LoVo (cell line): ENCODE measurements at places on chromosomes 16 and 17.
A peak's percentile ranks its signal among the peaks of the same experiment; 100 is the strongest.

GRCh38 chr17:15265131-15265530, at the start of gene PMP22:
TSS of gene PMP22 (minus strand) at chr17:15265326. CDS start at chr17:15260727, 4,599 bp downstream.
- DNase-seq = no peak

DNA sequence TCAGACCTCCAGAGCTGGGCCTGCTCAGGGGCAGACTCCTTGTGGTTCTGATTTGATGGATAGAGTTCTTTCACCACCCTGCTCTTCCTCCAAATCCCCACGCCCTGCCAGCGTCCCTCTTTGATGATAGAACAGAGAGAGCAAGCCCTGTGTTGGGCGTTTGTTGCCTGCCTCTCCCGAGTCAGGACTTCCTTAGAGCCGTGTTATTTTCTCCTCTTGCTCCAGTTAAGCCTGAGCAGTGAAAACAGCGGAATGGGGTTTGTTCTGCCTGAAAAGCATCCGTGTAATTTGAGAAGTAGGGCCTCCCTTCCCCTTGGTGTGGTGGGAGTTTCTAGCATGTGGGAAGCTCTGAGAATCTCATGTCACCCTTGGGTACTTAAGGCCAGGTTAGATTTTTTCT, 22.1 kb downstream of the TMEM94 start:
- DNase-seq = no peak

GRCh38 chr17:17835415-17836249, 1.2 kb downstream of the SREBF1 start:
- no peak for DNase-seq

GRCh38 chr17:50779747-50780353, 12.5 kb upstream of the ANKRD40CL start:
- no peak for DNase-seq

- DNase-seq = no peak
Observed at GRCh38 chr16:71781741-71782140, 26.9 kb downstream of the AP1G1 start.

DNA sequence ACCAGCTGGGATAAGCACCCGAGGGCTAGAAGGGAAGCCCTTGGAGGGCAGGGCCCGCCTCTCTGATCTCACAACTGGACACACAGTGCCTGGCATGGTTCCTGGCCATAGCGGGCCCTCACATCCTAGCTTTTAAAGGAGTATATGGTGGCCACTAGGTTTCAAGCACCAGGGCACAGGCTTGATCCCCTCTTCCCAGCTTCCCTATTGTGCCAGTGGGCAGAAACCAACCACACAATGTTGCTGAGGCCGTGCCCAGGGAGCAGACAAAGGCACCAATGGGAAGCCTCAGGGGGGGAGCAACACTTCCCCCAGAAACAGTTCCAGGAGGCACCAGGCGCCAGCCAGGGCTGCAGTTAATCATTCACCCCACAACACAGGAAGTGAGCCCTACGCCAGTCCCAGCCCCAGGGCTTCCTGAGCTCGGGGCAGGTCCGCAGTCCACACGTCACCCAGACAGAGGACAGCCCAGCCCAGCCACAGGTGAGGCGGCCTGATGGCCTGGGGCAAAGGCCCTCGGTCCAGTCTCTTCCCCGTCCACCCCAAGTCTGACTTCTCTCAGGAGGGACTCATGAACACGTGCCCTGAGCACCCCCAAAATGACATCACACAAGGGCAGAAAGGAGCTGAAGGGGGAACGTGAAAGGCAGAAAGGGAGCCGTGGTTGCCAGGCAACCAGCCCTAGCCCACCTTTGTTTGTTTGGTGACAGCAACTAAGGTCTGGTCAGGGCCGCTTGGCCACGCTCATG, 12.8 kb downstream of the SMIM5 start:
- peak; percentile 91 for DNase-seq

DNA sequence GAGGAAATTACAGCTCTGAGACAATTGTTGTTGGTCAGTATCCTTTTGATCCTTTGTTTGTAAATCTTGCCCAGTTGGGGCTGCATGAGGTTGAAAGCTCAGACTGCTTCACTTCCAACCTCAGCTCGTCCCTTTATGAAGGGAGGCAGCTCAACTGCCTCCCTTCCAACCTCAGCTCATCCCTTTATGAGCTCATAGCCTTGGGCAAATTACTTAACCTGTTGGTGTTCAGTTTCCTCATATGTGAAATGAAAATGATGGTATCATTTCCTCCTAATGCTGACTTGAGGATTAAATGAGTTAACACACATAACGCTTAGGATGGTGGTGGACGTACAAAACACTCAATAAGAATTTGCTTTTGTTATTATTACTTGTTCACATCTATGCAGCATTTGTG, 265.1 kb downstream of the CDH13 start:
- DNase-seq = no peak

DNA sequence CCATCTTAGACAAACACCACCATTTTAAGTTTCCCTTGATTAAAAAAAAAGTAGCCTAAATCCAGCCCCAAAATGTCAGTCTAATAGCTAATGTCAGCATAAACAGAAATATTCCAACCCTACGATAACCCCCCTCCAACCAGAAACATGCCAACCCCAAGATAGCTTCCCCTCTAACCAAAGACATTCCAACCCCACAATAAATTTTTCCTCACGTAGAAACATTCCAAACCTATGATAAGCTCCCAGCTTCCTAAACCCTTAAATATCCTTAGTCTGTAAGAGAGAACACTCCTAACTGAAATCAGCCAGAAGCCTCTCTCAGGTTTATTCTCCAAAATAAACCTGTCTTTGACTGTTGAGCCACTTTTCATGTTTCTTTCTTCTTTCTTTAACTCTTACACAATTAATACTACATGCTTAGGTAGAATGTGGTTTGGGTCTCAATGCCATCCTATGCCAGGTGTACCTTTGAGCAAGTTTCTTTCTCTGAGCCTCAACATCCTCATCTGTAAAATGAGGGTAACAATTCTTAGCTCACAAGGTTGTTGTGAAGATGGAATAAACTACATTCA, 10.5 kb upstream of the KRT38 start:
- peak; percentile 32 for DNase-seq

- no peak for DNase-seq
Observed at GRCh38 chr17:83191388-83192160, 112.2 kb downstream of the METRNL start.

DNA sequence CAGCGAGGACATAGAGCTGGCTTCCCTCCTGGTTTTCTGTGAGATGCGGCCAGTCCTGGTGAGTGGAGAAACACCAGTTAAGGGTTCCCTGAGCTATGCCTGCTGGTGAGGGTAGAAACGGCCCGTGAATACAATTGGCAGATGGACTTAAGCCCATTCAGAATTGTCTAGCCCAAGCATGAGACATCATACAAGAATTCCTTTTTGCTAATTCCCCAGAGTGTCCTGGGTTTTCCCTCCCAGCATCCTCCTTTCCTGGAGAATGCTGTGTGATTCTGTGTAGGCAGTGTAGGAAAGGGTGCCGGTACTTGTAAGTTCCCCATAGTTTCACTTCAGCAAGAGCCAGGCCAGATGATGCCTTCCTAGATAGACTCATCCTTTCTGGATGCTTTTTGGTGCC, 65.1 kb downstream of the SDR42E1 start:
- no peak for DNase-seq

- DNase-seq = peak; percentile 24
Observed at GRCh38 chr17:63445571-63445953, 544 bp downstream of the CYB561 start.

GRCh38 chr16:3458852-3459361, 15.4 kb downstream of the NAA60 start:
- peak; percentile 77 for DNase-seq

GRCh38 chr16:6207124-6207523, 1109.5 kb upstream of the EEF2KMT start:
- no peak for DNase-seq

- no peak for DNase-seq
Observed at GRCh38 chr17:69815406-69815805, 259.6 kb upstream of the KCNJ16 start.

GRCh38 chr16:30992931-30993816, 8.2 kb downstream of the HSD3B7 start:
- no peak for DNase-seq

GRCh38 chr16:48541108-48541786, 68.7 kb downstream of the N4BP1 start:
- DNase-seq = no peak

DNA sequence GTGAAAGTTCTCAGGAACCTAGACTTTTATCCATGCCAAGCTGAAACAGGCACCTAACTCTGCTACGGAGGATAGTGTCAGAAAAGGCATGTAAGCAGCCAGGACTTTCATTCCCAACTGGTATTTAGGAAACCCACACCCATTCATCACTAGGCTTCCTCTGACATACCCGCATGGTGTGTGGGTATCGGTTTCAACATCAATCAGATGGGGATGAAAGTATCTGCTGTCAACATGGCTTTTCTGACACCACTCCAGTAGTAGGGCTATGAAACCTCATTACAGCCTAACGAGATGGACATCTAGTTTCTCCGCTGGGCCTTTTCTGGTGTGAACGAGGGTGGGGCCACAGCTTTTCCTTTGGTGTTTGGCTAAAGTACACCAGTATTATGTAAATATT, 1178.3 kb downstream of the CDH11 start:
- DNase-seq = no peak

DNA sequence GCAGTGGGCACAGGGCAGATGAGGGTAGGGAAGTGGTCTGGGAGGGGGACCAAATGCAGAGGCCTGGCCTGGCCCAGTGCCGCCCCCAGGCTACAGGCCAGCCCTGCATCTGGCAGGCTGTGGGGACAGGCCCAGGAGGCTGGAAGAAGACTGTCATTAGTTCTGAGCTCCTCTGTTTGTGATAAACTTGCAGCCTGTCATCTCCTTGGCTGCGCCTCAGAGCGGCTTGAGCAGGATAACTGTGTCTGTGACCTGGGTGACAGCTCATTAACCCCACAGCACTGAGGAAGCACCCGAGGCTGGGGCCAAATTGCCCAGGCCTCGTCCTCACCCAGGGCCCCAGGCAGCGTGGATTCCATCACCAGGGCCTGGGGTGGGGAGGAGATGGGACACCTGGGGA, 23.9 kb downstream of the ABCC3 start:
- no peak for DNase-seq

DNA sequence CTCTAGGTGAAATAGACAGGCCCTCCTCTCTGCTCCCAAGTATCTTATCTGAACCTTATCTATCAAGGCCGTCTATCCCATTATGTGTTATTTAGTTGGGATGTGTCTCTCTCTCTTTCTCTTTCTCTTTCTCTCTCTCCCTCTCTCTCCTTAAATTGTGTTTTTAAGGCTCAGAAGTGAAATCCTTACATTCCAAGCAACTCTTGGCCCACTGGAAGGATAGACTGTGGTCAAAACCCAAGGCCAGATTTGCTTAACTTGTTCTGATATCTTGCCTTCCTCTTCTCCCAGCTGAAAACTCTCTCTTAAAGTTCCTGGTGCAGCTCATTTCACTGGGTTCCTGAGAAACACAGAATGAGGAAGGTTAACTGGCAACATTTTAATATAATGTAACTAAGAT, 14.7 kb downstream of the CDRT4 start:
- DNase-seq = no peak

DNA sequence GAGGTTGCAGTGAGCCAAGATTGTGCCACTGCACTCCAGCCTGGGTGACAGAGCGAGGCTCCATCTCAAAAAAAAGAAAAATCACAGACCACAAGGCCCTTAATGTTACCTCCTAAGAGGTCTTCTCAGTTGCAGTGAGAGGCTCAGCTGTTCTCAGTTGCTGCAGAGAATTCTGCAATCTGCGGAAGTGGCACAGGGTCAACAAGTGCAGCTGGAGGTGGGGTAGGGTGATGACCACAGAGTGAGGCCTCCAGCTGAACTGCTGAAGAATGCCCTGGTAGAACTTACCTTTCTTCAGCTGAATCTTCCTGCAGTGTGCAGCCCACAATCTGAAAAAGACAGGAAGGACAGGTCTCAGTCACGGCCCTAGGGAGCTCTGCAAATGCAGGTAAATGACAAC, 26.3 kb downstream of the CNTNAP1 start:
- DNase-seq = no peak

DNA sequence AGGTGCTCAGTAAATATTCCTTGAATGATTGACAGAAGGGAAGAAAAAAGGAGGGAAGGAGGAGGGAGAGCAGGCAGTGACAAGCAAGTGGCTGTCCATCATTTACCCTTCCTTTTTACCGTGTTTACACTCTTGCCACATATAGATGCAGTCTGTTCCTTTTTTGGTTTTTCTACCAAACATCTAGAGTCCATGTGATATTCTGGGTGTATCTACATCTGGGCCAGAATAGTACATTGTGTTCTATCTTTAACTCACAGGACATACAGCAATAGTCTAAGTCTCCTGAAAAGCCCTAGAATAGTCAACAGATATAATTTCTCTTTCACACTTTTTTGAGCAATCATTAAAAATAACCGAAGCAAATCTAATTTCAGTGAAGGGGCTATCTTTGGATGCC, 33.5 kb downstream of the KCNJ2 start:
- DNase-seq = no peak

GRCh38 chr16:57647136-57647875, 18.9 kb downstream of the ADGRG1 start:
- no peak for DNase-seq

GRCh38 chr17:35521150-35521549, 16.3 kb downstream of the SLFN12L start:
- DNase-seq = no peak

- DNase-seq = peak; percentile 16
Observed at GRCh38 chr17:76107509-76107908, 3.9 kb upstream of the EXOC7 start.

- DNase-seq = no peak
Observed at GRCh38 chr16:28107232-28107631, 43.7 kb upstream of the GSG1L start.

DNA sequence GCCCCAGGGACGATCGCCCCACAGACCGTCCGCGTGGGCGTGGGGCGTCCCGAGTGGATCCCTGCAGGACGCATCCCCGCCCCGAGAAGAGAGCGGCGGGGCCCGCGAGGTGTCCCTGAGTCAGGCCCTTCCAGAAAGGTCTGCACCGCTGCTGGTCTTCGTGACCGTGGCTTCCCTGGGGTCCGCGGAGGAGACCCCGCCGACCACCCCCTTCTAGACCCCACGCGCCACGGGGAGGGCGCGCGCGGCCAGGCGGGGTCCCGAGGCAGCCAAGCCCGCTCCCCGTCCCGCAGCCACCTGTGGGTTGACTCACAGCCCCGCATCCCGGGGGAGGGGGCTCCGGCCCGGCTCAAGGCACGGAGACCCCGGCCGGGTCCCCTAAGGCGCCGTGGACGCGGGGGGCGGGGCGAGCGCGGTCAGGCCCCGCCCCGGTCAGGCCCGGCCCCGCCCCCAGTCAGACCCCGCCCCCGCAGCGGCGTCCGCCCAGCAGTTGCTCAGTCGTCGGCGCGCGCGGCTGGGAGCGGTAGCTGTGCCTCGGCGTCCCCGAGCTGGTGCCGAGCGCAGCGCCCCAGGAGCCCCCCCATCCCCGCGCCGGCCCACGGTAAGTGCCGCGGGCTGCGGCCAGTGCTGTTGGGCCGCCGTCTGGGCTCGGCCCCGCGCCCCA, at the start of gene BAIAP3:
TSS of gene BAIAP3 (plus strand) at position 497 of the 664 bp plus-strand sequence. CDS start 4,905 bp downstream, outside the sequence.
- peak; percentile 59 for DNase-seq
